Natural killer cell treated with Interleukin-12 subunit alpha and Interleukin-12 subunit beta and Interleukin-15 and Interleukin-18, amount 100 ng/mL, for 72 hours (primary cell): ENCODE measurements at places on chromosomes 12 and 14.

- no peak for DNase-seq
- H3K4me1 ChIP-seq, result no peaks in the 10 kb centered on the region
- no peaks in the 10 kb centered on the region for H3K27me3 ChIP-seq
- no peak overlapping the region for H3K27ac ChIP-seq
- no peak overlapping the region for H3K4me3 ChIP-seq
- peaks cover 12% of the 10 kb centered on the region for H3K36me3 ChIP-seq
Measured at GRCh38 chr12:89783359-89784060, 74.9 kb upstream of the ATP2B1 start.

DNA sequence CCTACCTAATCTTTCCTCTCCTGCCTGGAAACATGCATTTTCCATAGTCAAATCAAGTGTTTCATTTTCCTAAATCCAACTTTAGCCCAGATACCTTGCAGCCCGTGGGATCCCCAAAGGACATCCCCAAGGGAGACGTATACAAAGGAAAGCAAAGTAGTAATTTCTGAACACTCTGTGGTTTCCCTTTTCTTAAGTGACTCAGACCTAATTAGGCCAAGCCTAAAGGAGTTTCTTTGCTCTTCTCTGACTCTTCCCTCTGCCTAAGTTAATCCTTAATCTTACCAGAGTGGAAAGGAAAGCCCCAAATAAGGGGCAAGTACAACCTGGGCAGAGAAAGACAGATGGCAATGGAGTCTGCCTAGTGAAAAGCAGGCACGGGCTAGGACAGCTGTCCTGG is 250.3 kb downstream of the SPTSSA start:
- DNase-seq, result no peak
- H3K27ac ChIP-seq, result no peak overlapping the region
- no peaks in the 10 kb centered on the region for H3K36me3 ChIP-seq
- peaks cover 18% of the 10 kb centered on the region for H3K27me3 ChIP-seq

- H3K4me3 ChIP-seq, result peak overlapping the region; percentile 92
- peak; percentile 76 for DNase-seq
- H3K4me1 ChIP-seq, result peaks cover 41% of the 10 kb centered on the region
- H3K27me3 ChIP-seq, result no peaks in the 10 kb centered on the region
- peaks cover 7% of the 10 kb centered on the region for H3K36me3 ChIP-seq
Measured at GRCh38 chr12:110585231-110585799, 2.2 kb upstream of the PPTC7 start.

- no peaks in the 10 kb centered on the region for H3K27me3 ChIP-seq
- no peaks in the 10 kb centered on the region for H3K4me1 ChIP-seq
- no peak overlapping the region for H3K27ac ChIP-seq
- H3K36me3 ChIP-seq, result no peaks in the 10 kb centered on the region
- H3K4me3 ChIP-seq, result no peak overlapping the region
Measured at GRCh38 chr12:83954071-83954789, 958.4 kb downstream of the SLC6A15 start.

DNA sequence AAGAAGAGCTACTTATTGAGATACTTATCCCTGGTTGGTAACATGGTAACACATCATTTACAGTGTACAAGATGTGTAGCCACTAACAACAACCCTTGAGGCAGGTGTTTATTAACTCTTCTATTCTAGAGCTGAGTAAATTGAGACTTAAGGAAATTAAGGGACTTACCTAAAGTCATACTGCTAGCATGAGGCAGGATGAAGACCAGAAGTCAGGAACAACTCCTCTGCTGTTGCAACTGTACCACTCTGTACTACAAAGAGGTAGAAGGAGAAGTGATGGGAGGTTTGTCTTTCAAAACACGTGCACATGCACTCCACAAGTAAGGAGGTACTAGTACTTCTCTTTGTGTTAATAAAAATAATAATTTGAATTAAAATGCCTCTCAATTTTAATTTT is 79.9 kb downstream of the LLPH start:
- no peak overlapping the region for H3K4me3 ChIP-seq
- H3K4me1 ChIP-seq, result no peaks in the 10 kb centered on the region
- peaks cover 15% of the 10 kb centered on the region for H3K27me3 ChIP-seq
- no peaks in the 10 kb centered on the region for H3K36me3 ChIP-seq

DNA sequence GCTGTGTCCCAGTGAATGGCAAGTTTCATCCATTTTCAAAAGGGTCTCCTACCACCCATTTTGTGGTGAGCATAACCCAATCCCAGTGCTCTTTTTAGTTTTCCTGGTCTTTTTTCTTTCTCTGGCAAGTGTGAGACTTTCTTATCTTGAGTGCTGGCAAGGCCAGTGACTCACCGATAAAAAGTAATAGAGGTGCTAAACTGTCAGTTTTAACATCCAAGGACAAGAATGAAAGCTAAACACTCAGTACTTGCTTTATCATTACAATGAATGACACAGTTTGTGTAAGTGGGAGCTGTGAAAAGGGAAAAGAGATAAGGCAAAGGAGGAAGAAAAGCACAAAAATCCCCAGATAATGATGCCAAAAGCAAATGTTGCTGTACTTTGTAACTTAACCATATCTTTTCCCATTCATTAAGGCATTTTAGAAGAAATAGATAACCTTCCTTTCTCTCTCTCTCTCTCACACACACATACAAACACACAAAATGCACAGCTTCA is 4.9 kb upstream of the LRIG3 start:
- no peaks in the 10 kb centered on the region for H3K36me3 ChIP-seq
- no peak for DNase-seq
- H3K4me1 ChIP-seq, result no peaks in the 10 kb centered on the region

DNA sequence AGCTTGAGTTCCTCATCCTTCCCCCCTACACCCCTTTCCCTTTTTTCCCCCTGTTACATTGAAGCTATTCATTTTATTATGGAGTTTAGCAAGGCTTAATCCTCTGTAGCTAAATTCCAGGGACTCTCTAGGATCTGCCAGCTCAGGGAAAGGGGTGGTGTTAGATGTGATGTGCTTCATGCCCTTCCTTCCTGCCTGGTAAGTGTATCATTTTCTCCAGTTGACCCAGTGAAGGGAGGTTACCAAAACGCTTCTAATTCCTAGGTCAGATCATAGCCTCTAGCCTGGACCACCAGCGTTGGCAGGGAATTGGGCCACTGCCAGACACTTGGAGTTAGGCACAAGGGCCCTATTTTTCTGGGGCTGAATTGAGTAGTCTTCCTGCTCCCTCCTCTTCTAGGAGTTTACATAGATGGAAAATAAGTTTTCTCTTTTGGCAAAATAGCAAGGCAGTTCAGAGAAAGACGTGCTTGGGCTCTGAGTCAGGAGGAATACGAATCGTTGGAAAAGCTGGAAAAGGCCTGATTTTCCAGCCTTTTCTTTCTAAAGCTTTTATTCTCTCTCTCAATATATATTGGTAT is 88.3 kb downstream of the NPAS3 start:
- H3K27me3 ChIP-seq, result no peaks in the 10 kb centered on the region
- no peak overlapping the region for H3K27ac ChIP-seq
- H3K36me3 ChIP-seq, result no peaks in the 10 kb centered on the region
- H3K4me3 ChIP-seq, result no peak overlapping the region

DNA sequence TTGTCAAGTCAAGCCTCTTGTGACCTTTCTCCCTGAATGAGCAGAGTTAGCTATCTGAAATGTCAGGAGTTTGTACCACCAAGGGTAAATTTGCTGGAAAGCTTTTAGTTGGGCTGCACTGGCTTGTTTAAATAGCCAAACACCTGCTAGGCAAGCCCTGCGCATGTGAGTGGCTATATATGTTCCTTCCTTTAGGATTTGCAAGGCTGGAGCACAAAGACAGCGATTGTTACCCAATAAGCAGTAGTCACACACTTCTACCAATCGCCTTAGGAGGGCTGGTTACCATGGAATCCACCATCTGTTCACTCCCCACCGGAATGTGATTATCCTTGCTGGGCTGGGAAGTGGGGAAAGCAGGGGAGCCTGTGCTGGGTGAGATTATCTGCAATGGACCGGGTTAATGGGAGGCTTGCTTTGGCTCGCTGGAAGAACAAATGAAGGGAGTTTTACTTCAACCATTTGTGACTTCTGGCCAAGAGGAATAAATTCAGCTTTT is 102.5 kb downstream of the FGD4 start:
- H3K36me3 ChIP-seq, result no peaks in the 10 kb centered on the region
- no peak overlapping the region for H3K27ac ChIP-seq
- DNase-seq, result no peak
- no peak overlapping the region for H3K4me3 ChIP-seq
- peaks cover 6% of the 10 kb centered on the region for H3K4me1 ChIP-seq

DNA sequence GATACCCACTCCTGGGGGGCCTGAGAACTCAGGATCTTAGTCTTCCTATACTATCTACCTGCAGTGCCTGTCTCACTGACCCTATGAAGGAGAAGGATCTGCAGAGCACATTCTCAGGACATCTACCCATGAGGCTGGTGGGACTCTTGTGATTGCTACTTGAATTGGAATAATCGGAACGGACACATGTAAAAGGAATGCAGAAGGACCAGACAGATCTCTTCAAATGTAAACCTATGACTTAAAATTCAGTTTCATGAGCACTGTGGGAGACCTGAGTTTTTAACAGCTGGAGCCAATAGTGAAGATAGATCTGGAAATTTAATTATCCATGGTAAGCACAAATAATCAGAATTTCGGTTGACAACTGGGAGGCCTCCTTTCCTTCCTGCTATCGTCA is 35.2 kb upstream of the CPSF6 start:
- peaks cover 25% of the 10 kb centered on the region for H3K36me3 ChIP-seq
- no peak for DNase-seq
- no peak overlapping the region for H3K4me3 ChIP-seq
- peaks cover 15% of the 10 kb centered on the region for H3K27me3 ChIP-seq
- no peak overlapping the region for H3K27ac ChIP-seq

DNA sequence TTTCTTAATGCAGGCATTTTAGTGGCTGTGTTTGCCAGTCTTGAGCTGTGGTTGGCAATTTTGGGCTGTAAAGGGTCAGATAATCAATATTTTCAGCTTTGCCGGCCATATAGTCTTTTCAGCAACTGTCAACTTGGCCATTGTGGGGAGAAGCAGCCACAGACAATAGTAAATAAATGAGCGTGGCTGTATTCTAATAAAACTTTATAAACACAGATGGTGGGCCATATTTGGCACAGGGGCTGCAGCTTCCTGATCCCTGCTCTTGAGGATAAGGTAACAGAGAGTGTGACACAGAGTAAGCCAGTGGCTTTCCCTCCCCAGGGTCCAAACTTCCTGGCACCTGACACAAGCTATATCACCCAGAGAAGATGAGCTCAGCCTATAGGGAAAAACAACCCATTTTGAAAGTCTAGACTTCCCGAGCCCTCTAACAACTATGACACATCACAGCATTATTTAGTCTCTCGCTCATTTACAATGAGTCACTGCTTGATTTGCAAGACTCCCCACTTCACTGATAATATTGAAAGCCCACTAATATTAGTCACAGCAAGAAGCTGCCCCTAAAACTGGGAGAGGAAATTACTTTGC is 163.1 kb upstream of the TMPO start:
- H3K27me3 ChIP-seq, result peaks cover 6% of the 10 kb centered on the region
- no peak for DNase-seq
- H3K4me3 ChIP-seq, result no peak overlapping the region
- H3K36me3 ChIP-seq, result no peaks in the 10 kb centered on the region
- no peak overlapping the region for H3K27ac ChIP-seq
- peaks cover 12% of the 10 kb centered on the region for H3K4me1 ChIP-seq

GRCh38 chr12:12636641-12637040 is 25.0 kb downstream of the CREBL2 start:
- H3K36me3 ChIP-seq, result peaks cover 25% of the 10 kb centered on the region
- no peak overlapping the region for H3K4me3 ChIP-seq
- peaks cover 4% of the 10 kb centered on the region for H3K4me1 ChIP-seq
- no peaks in the 10 kb centered on the region for H3K27me3 ChIP-seq
- DNase-seq, result no peak

GRCh38 chr12:48996794-48997718 is 2.1 kb downstream of the DDN start:
- H3K4me1 ChIP-seq, result peaks cover 34% of the 10 kb centered on the region
- H3K4me3 ChIP-seq, result peak overlapping the region; percentile 56
- H3K36me3 ChIP-seq, result peaks cover 10% of the 10 kb centered on the region
- H3K27ac ChIP-seq, result no peak overlapping the region

DNA sequence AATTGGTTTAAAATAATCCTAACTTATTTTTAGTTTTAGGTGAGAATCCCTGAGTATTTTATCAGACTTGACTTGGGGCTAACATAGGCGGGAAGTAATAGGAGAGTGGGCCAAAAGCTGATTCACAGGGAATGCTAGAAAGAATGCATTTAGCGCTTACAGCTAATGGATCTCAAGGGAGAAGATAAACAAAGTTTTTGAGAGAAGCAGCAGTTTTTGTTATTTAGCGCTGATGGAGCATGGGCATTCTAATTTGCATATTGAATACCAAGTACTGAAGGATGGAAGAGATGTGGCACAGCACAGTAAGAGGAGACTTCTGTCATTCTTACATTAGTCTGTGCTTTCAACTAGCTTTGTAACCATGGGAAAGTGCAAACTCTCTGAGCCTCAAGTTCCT is 436.0 kb upstream of the FBXO33 start:
- H3K27ac ChIP-seq, result no peak overlapping the region
- no peak for DNase-seq
- no peaks in the 10 kb centered on the region for H3K4me1 ChIP-seq

- peaks cover 8% of the 10 kb centered on the region for H3K27me3 ChIP-seq
- H3K36me3 ChIP-seq, result no peaks in the 10 kb centered on the region
- H3K4me3 ChIP-seq, result no peak overlapping the region
- no peak for DNase-seq
- no peak overlapping the region for H3K27ac ChIP-seq
Measured at GRCh38 chr12:106042037-106042436, 96.7 kb downstream of the NUAK1 start.

DNA sequence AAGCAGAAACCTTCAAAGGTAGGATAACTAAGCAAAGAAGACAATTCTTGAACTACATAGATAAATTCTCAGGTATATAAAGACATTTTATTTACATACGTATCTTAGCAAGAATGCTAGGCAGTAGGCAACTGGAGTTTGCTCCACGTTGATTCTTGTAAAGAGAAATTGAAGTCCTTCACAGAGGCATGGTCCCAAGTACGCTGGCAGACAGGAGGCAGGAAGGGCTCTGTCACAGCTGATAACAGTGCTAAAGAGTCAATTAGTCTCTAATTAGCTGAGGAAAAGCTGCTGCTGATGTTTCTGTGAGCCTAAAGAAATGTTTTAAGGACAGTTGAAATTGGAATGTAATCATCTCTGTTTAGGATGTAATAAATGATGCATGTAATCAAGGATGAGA is 146.8 kb downstream of the METTL25 start:
- H3K27me3 ChIP-seq, result no peaks in the 10 kb centered on the region
- no peak overlapping the region for H3K27ac ChIP-seq
- no peak for DNase-seq
- H3K36me3 ChIP-seq, result no peaks in the 10 kb centered on the region

- H3K36me3 ChIP-seq, result peaks cover 12% of the 10 kb centered on the region
- H3K4me3 ChIP-seq, result peak overlapping the region; percentile 38
- H3K27ac ChIP-seq, result peak overlapping the region; percentile 22
- H3K4me1 ChIP-seq, result peaks cover 26% of the 10 kb centered on the region
- no peak for DNase-seq
Measured at GRCh38 chr14:102774391-102775153, 2.7 kb upstream of the TRAF3 start.

- peak overlapping the region; percentile 24 for H3K27ac ChIP-seq
- peaks cover 31% of the 10 kb centered on the region for H3K4me1 ChIP-seq
- no peaks in the 10 kb centered on the region for H3K27me3 ChIP-seq
- DNase-seq, result no peak
- no peaks in the 10 kb centered on the region for H3K36me3 ChIP-seq
Measured at GRCh38 chr12:9327320-9327719, 119.1 kb upstream of the PZP start.

- H3K36me3 ChIP-seq, result no peaks in the 10 kb centered on the region
- no peak overlapping the region for H3K27ac ChIP-seq
- no peak for DNase-seq
- H3K4me3 ChIP-seq, result no peak overlapping the region
- H3K27me3 ChIP-seq, result peaks cover 5% of the 10 kb centered on the region
Measured at GRCh38 chr14:20219033-20219432, 4.5 kb upstream of the OR11H6 start.

- no peaks in the 10 kb centered on the region for H3K36me3 ChIP-seq
- no peak overlapping the region for H3K4me3 ChIP-seq
- no peak for DNase-seq
Measured at GRCh38 chr14:81234278-81234677, 13.5 kb upstream of the GTF2A1 start.
